ENCODE measurements at places on chromosomes 2 and 18.
A peak's percentile ranks its signal among the peaks of the same experiment; 100 is the strongest.

DNA sequence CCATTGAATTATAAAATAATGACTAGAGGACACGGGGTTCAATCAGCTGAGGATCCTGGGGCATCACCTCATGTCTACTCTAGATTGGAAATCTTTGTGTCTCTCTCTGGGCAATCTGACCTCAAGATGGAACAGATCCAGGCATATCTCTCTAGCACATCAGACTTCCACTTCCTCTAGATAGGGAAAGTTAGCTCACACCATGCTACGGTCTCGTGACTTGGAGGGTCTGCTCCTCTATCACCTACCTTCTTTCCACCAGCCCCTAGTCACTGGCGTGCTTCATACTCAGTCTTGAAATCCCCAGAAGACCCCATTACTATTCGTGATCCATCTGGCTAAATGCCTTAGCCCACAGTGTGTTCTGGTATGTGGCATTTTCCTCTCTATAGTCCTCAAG, 148.8 kb downstream of the ANKRD44 start:
- no peak for DNase-seq

DNA sequence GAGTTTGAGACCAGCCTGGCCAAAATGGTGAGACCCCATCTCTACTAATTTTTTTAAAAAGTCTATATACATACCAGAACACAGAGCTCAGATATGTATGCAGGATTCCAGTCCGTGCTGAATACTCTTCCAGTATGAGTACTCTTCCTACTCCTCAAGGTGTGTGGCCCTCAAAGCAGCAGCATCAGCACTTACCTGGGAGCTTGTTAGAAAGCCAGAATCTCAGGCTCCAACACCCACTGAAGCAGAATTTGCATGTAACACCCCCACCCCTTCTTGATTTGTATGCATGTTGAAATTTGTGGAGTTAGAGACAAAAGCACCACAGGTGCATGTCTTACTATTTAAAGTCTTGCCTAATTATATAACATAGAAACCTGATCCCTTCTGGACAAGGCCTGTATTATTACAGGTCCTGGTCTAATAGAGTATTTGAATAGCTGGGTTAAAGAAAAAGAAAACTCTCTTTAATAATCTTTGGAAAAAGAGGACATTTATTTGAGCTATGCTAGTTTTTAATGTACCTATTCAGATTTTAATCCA, 50.3 kb upstream of the NFE2L2 start:
- DNase-seq = peak; percentile 90

- DNase-seq = no peak
These were observed 13.2 kb upstream of the SS18 start for GRCh38 chr18:26103579-26103978.

DNA sequence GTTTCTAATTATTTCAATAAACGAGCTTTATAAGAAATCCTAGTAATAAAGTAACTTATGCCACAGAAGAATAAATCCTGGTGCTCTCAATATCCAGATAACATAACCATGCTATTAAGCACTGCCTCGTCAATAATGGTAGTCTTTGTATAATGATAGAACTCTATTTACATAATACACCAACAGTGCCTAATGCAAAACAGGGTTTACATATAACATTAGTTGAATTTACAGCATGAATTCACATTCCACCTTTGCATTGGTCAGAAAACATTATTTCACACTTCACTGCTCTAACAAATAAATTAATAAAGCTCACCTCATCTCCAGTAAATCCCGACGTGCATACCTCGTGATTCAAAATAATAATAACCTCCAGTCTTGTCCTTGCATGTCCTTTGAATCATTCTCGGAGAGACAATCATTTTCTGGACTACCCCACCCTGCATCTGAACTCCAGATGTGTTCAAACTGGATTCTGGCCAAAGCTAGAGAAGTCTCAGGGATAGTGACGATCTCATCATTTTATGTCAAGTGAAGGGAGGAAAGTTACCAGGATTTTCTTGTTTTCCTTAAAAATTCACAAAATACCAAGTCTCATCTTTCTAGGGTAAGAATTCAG, 189.2 kb downstream of the NCKAP5 start:
- DNase-seq = peak; percentile 24

- no peak for DNase-seq
These were observed 53.6 kb downstream of the GALNT1 start for GRCh38 chr18:35635170-35635569.

GRCh38 chr2:10005461-10006235, 37.7 kb upstream of the KLF11 start:
- no peak for DNase-seq

GRCh38 chr18:27652480-27653121, 467.5 kb upstream of the CHST9 start:
- no peak for DNase-seq

DNA sequence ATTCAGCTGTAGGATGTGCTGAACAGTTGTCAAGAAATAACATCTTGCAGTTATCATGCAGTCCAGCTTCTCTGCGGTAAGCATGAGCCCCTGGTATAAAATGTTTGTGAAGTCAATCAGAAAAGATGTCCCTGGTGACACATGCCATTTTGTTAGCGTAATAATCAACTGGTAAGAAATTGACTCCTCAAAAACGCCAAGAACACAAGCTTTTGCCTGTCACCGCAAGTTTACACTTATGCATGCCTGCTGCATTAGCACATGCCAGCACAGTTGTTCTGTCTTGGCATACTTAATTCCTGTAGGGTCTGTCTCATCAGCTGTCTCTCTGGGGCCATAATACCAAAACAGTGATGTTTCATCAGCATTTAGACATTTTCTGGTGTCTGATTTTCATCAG, 524.8 kb upstream of the DSEL start:
- no peak for DNase-seq

DNA sequence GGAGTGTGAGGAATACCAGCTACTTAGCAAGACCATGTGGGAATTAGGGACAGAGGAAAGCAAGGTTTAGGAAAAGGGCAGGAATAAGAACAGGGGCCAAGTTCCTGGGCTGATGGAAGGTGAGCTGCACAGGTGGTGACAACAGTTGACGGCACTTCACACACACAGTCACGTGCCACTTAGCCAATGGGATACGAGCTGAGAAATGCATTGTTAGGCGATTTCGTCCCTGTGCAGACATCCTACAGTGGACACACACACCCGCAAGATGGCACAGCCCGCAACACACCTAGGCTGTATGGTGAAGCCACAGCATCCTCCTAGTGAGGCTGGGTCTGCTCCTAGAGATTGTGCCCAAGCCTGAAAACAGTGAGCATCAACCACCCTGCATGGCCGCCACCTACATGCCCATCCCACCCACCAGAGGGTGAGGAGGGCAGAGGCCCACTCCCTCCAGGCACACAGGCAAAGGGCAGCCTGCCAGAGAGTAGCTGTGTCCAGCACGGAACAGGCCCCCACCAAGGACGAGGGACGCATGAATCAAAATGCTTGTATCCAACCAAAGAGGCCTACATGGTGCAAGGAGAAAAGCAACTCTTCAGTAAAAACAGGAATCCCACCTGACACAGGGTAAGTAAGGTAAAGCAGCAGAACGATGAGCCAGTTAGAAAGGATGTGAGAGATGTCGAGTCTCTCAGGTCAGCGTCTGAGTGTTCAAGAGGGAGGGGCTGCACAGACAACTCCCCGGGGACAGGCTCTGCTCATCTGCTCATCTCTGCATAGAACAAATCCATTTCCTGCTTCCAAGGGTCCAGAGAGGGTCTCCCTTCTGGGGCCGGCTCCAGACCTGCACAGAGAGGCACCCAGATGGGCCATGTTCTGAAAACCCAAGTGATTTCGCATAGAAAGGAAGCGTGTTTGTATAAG, 51.3 kb downstream of the ZNF516 start:
- no peak for DNase-seq

GRCh38 chr18:56388571-56388970, 249.8 kb downstream of the TXNL1 start:
- DNase-seq = no peak

GRCh38 chr18:32049393-32050171, 31.0 kb downstream of the RNF125 start:
- no peak for DNase-seq

- no peak for DNase-seq
These were observed 80.4 kb downstream of the MTA3 start for GRCh38 chr2:42648796-42649195.

DNA sequence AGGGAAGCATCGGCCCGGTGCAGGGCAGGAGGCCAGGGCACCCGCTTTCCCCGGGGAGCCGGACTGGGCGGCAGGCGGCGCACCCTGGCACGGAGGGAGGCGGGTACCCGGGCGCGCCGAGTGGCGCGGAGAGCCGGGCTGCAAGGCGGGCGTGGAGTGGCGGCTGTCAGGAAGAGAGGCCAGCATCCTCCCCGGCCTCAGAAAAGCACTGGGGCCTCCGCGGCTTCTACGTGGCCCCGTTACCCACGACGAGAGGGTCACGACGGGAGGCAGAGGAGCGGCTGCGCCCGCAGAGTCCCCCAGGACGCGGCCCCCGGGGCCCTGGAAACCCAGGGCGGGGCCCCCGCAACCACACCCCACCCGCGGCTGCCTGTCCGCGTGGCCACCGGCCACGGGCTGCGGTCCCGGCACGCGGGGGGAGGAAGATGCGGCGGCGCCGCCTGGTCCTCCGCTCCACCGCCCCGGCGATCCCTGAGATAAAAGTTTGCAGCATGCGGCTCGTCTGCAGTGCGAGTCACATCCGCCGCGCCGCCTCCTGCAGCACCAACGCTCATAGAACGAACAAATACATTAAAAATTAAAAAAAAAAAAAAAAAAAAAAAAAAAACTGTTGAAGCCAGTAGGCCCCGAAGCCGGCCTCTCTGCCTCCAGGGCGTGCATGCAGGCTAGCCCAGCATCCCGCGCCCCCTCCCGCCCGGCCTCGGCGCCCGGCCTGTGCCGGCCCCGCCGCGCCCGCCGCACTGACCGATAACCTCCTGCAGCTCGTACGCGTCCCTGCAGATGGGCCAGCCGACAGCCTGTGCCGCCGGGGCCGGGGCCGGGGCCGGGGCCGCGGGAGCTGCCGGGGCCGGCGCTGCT, 683 bp downstream of the STK39 start:
- DNase-seq = peak; percentile 57

DNA sequence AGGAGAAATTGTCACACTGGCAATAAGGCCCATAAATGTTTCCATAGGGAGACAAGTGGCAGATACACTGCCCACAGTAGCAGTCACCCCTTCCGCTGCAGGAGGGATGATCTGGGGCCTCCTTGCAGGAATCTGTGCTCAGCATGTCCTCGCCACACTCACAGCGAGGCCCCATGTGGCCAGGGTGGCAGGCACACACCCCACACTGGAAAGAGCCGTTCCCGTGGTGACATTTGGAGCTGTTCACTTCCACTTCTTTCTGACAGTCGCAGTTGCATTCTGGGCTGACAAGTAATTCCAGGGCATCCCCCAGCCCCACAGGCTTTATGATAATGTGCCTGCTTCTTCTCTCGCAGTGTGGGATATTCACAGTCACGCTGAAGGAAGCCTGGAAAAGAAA, 62.6 kb downstream of the ITGB6 start:
- no peak for DNase-seq

DNA sequence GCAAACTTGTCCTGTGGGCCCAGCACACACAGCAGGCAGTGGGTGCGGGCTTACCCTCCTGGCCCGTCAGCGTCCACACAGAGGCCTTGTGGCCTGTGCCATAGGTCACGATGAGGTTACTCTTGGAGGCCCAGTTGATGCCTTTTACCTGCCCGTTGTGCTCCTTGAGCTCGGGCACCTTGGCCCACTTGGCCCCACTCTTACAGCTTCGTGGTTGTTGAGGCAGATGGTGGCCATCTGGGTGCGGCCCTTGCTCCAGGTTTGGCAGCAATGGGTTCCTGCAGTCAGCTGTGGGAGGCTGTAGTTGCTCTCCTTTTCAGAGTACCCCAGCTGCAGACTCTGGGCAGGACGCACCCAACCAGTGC, 45.5 kb upstream of the PTH2R start:
- DNase-seq = no peak

- no peak for DNase-seq
These were observed 52.4 kb downstream of the RABL2A start for GRCh38 chr2:113679457-113679856.

DNA sequence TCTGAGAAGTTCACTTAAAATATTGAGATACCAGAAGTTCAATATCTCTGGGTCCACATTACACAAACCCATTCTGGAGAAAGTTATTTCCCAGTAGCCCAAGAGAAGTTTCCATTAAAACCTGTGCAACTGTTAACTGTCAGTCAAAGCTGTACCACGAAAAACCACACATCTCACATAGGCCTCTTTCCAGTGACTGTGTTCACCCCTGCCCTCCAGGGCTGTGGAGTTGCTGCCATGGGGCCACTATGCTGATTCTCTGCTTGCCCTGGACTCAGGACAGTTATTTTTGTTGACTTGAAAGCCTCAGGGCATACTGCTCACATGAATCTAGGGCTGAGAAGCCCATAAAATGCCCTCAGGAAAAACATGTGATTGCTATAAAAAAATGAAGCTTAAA, 153.8 kb downstream of the PIEZO2 start:
- no peak for DNase-seq

DNA sequence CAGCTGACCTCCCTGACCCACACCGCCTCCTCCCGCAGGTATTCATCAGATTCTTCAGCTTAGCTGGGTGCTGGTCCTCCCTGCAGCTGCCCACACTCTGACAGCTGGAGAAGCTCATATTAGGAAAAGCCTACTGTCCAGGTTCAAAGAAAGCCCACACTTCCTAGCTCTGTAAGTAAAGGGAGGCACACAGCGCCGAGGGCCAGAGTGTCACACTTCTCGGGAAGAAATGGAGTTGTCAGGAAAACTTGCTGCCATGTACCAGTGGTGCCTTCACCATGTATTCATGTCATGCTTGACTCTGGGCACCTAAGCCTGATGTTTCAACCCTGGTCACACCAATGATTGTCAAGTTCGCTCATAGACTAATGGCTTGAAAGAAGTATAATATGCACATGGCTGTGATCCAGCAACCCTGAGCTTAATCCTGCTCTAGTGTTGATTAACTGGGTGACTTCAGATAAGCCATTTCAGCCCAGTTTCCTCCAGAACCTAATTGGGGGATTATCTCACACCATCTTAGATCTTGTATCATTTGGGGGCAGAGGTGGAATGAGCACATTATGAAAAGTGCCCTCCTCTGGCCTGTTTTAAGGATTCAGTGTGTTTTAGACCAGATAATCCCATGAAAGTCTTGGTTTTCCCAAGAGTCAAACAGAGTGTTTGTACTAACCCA, 180.3 kb upstream of the PARD3B start:
- no peak for DNase-seq

DNA sequence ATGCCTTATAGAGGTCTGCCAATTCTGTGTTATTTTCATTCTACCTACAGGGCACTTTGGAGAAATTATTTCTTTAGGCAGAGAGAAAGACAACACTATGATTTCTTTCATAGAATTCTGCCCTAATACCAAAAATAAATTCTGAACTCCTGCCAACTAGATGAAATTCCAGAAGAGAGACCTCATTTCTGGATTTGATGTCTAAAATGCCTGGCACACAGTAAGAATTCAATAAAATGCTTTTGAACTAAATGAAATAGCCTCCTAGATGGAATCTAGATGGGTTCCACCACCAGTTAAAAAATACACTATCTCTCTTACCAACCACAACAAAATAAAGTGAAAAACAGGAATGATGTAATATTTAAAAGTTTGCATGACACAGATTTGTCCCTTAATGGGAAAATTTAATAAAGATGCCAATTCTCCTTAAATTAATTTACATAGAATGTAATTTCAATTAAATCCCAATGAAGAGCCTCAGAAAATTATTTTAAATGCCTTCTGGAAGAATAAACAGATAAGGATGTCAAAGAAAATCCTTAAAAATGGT, 75.0 kb downstream of the OSBPL1A start:
- DNase-seq = no peak

All from NCI-H526 treated with DMSO at 0.1 percent for 48 hours (cell line).